ENCODE measurements at places on chromosomes 11 and 22. TPM values are rescaled to one million over a fixed set of nuclear protein-coding genes. Genes with fewer than 3 reads are reported as not detected.

DNA sequence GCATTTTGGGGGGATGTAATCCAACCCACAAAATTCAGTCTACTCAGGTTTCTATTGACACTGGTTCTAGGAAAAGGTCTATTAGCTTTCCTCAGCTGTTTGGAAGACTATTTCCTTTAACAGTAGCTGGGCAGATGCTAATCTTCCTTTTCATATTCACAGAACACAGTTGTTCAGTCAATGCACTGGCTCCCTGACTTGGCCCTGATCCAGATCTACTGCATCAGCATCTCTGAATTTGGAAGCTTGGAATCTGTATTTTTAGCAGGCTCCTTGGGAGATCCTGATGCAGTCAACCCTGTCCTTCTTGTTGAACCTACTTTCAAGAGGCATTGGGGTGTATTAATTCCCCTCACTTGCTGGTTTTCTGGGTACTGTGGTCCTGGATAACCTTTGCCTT is 6.3 kb downstream of the HTATIP2 start:
- H3K27ac ChIP-seq, result no peak overlapping the region
- no peaks in the 10 kb centered on the region for H3K36me3 ChIP-seq
- H3K4me3 ChIP-seq, result no peak overlapping the region
- peaks cover 4% of the 10 kb centered on the region for H3K4me1 ChIP-seq
- no peak for DNase-seq

- H3K36me3 ChIP-seq, result peaks cover 9% of the 10 kb centered on the region
- no peak overlapping the region for H3K4me3 ChIP-seq
- DNase-seq, result peak; percentile 85
These were observed 114.1 kb downstream of the MICAL2 start for GRCh38 chr11:12224537-12224893.

DNA sequence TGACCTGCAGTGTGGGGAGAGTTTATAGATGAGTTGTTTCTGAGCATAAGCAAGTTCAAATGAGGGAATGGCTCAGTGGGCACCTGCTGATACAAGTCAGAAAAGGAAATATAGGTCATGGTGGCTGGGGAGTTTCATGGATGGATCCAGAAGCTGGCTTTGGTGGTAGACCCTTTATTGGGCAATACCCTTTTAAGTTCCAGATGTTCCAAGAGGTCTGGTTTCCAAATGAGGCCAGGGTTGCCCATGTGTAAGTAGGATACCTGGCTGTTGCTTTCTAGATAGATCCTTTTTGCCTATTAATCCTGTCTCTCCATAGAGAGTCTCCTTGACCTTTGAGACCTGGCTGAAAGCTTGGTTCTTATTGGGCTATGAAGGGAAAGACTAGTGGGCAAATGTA is 2.2 kb downstream of the STIM1 start:
- no peak for DNase-seq
- no peaks in the 10 kb centered on the region for H3K36me3 ChIP-seq
- H3K4me1 ChIP-seq, result peaks cover 65% of the 10 kb centered on the region
- peak overlapping the region; percentile 99 for H3K27ac ChIP-seq
- H3K27me3 ChIP-seq, result no peaks in the 10 kb centered on the region
- H3K4me3 ChIP-seq, result peak overlapping the region; percentile 94

DNA sequence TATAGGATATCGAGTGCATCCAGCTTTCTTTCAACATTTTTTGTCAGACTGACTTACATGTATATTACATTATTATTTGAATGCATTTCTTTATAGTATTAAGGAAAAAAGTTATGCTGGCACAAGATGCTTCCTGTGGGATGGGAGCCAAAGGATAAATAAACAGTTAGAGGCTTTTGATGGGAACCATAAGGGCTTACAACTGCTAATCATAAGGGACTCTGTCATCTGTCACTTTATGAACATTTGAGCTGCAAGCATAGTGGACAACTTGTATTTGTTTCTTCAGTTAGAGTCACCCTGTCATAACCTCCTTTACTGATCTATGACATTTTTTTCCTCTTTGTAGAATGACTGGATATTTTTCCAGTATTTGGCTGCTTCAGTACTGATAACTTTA is 132.4 kb upstream of the CHORDC1 start:
- no peaks in the 10 kb centered on the region for H3K4me1 ChIP-seq
- no peak overlapping the region for H3K4me3 ChIP-seq
- no peaks in the 10 kb centered on the region for H3K27me3 ChIP-seq
- H3K27ac ChIP-seq, result no peak overlapping the region
- H3K36me3 ChIP-seq, result no peaks in the 10 kb centered on the region
- DNase-seq, result no peak

The TRIM68 gene
- 11.0 TPM for total RNA-seq

The DEUP1 gene
- not detected for total RNA-seq

GRCh38 chr11:62427630-62428233 is 8.9 kb downstream of the SCGB1A1 start:
- no peaks in the 10 kb centered on the region for H3K36me3 ChIP-seq
- peak overlapping the region; percentile 43 for H3K27ac ChIP-seq
- H3K27me3 ChIP-seq, result no peaks in the 10 kb centered on the region
- DNase-seq, result no peak
- H3K4me3 ChIP-seq, result no peak overlapping the region

- DNase-seq, result no peak
- no peak overlapping the region for H3K4me3 ChIP-seq
- H3K27ac ChIP-seq, result no peak overlapping the region
- no peaks in the 10 kb centered on the region for H3K4me1 ChIP-seq
- peaks cover 13% of the 10 kb centered on the region for H3K36me3 ChIP-seq
These were observed 213.4 kb upstream of the SYN3 start for GRCh38 chr22:33271390-33272161.

The OR5P2 gene
- not detected for total RNA-seq

GRCh38 chr11:60834742-60835533 is 7.0 kb upstream of the CCDC86 start:
- no peaks in the 10 kb centered on the region for H3K4me1 ChIP-seq
- no peak for DNase-seq
- no peak overlapping the region for H3K4me3 ChIP-seq
- no peaks in the 10 kb centered on the region for H3K27me3 ChIP-seq
- no peak overlapping the region for H3K27ac ChIP-seq

DNA sequence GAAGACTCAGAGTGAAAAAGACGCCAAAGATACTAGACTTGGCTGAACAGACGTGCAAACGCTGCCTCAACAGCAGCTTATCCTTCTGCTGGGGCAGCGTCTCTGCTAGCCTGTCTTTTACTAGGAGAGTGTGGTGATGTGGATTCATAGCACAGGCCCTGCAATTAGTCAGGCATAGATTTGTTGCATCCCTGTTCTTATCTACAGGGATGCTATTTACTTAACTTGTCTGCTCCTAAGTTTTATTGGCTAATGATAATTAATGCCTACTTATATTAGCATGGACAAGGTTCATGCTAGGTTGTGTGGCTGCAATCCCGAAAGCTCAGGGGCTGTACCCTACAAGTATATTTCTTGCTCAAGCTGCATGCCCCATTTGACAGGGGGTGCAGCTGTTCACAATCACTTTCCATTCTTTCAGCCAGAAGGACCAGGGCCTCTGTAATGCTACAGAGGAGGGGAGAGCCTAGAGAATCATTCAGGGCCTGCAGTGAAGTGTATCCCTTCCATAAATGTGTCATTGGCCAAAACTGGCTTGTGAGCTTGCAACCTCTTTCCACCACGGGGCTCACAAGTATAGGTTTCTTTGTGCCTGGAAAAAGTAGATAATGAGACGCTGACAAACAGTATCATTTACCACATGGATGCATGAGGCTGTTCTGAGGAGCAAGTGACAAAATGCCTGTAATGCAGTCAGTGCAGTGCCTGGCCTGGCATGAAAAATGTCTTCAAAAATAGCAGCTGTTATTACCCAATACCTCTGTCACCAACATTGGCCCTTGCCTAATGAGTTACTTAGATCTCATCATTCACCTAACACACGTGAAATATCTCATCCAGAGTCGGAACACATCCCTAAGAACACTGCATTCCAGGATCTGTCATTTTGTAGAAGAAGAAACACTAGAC is 685.8 kb upstream of the API5 start:
- H3K36me3 ChIP-seq, result no peaks in the 10 kb centered on the region
- H3K4me3 ChIP-seq, result no peak overlapping the region
- no peaks in the 10 kb centered on the region for H3K4me1 ChIP-seq
- H3K27me3 ChIP-seq, result no peaks in the 10 kb centered on the region

DNA sequence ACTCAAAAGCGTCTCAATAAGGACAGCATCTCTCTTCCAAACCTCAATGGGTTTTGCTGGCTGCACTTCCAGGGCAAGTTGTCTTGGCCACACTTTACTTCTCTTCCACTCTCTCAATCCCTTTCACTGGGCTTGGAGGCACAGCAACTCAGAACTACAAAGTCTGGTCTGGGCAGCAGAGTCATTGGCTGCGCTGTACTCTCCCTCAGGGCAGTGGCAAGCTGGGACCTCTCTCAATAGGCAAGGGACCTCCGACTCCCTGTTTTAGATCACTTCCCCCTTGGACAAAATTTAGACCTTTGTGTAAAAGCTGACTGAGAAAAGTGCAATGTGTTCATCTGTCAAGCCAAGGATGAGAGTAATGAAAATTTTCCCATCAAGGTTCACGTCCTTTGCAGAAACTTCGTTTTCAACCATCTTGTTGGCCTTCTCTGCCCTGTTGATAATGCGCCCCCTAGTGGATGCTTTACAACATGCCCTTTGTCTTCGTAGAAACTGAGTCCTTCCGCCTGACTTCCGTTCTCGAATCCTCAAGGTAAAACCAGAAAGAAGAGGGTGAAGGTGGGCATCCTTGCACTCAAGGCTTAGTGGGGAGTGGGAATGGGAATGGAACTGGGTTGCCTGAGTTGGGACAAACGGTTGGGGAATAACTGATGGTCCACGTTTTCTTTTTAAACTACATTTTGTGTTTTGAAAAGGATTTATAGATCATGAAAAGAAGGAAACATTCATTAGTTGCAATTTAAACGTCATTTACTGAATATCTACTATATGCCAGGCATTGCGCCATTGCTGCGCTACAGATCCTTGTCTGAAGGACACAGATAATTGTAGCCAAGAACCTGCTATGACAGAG is 99.1 kb downstream of the CD44 start:
- H3K36me3 ChIP-seq, result no peaks in the 10 kb centered on the region
- no peak overlapping the region for H3K4me3 ChIP-seq
- DNase-seq, result no peak
- no peaks in the 10 kb centered on the region for H3K27me3 ChIP-seq
- H3K27ac ChIP-seq, result no peak overlapping the region

DNA sequence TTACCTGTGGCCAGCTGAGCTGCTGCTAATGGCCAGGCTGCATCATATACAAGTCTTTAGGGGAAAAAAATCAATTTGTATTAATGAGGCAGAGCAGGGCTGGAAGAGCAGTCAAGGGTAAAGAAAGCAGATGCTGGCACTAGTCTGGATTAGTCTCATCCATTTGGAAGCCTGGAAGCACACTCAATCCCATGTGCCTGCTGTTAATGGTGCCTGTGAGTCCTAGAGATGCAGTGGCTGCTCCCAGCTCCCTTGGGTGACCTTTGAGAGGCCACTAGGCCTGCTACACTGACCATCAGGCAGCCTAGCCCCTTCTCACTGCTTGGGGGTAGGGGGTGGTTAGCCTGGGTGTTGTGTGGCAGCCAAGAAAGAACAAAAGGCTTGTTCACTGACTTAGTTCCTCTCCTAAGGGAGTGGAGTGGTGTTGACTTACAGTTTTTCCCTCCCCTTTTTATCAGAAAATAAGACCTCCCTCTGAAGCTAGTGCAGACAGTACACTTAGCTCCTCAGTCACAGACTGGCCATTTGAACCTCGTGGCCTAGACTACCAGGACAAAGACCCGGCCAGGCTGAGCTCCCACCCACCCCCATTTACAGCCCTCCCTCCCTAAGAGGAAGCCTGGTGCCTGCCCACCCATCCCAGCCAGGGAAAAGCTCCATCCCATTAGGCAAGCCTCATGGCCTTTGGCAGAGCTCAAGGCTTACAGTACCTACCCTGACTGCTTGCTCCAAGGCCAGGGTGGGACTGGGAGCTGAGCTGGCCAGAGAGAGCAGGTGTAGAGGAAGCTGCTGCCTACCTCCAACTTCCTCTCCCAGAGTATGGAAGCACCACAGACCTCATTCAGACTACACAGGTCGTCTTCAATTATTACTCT is 7.8 kb downstream of the PIK3IP1 start:
- H3K27ac ChIP-seq, result peak overlapping the region; percentile 29
- no peak overlapping the region for H3K4me3 ChIP-seq
- peaks cover 53% of the 10 kb centered on the region for H3K4me1 ChIP-seq
- no peaks in the 10 kb centered on the region for H3K27me3 ChIP-seq
- H3K36me3 ChIP-seq, result peaks cover 89% of the 10 kb centered on the region

The GRM5 gene
- under 0.01 TPM for total RNA-seq

GRCh38 chr22:27317971-27318428 is 483.6 kb downstream of the MN1 start:
- no peaks in the 10 kb centered on the region for H3K36me3 ChIP-seq
- no peak for DNase-seq
- H3K4me1 ChIP-seq, result no peaks in the 10 kb centered on the region

DNA sequence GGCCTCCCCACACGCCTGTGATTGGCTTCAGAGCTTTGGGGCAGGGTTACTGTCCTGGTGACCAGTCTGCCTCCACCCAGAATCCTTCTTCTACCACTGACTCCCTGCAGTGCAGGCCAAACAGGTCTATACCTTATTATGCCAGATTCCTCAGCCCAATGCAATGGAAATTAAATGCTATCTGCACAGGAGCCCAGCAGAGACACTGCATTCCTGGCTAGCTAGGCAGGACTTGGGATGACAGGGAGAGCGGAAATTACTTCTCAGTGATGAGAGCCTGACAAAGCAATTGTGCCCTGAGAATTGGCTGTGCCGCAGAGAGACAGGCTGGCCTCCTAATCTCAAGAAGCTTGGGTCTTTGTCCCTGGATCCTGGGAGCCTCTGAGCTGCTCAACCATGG is 143.8 kb upstream of the NCAM1 start:
- no peak for DNase-seq
- no peaks in the 10 kb centered on the region for H3K36me3 ChIP-seq
- H3K27ac ChIP-seq, result no peak overlapping the region
- H3K4me3 ChIP-seq, result no peak overlapping the region

The TRIM48 gene
- not detected for total RNA-seq

GRCh38 chr11:3091846-3092602 is 34.8 kb upstream of the CARS1 start:
- H3K36me3 ChIP-seq, result peaks cover 22% of the 10 kb centered on the region
- H3K4me1 ChIP-seq, result peaks cover 4% of the 10 kb centered on the region
- H3K27ac ChIP-seq, result no peak overlapping the region
- H3K27me3 ChIP-seq, result no peaks in the 10 kb centered on the region

DNA sequence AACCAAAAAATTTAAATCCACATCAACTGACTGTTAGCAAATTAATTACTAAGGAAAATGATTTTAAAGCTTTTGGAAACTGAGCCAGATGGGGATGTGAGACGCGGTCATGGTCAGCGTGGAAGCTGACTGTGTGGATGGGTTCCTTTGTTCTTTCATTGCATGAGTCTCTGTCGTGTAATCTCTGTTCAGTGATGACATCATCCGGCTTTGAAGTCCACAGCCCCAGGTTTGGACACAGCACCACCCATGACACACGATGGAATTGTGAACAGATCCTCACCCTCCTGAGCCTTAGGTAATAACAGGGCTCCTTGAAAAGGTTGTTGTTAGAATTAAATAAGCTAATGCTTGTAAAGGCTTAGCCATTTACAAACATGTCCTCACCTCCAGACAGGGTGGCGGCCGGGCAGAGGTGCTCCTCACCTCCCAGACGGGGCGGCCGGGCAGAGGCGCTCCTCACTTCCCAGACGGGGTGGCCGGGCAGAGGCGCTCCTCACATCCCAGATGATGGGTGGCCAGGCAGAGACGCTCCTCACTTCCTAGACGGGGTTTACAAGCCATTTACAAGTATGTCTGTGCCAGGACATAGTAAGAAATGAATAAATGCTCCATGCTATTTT is 677.3 kb downstream of the TBC1D22A start:
- H3K4me1 ChIP-seq, result no peaks in the 10 kb centered on the region
- no peaks in the 10 kb centered on the region for H3K36me3 ChIP-seq
- no peaks in the 10 kb centered on the region for H3K27me3 ChIP-seq
- no peak overlapping the region for H3K4me3 ChIP-seq
- DNase-seq, result peak; percentile 15
- no peak overlapping the region for H3K27ac ChIP-seq
